ENCODE measurements at places on chromosomes 6 and 20.

DNA sequence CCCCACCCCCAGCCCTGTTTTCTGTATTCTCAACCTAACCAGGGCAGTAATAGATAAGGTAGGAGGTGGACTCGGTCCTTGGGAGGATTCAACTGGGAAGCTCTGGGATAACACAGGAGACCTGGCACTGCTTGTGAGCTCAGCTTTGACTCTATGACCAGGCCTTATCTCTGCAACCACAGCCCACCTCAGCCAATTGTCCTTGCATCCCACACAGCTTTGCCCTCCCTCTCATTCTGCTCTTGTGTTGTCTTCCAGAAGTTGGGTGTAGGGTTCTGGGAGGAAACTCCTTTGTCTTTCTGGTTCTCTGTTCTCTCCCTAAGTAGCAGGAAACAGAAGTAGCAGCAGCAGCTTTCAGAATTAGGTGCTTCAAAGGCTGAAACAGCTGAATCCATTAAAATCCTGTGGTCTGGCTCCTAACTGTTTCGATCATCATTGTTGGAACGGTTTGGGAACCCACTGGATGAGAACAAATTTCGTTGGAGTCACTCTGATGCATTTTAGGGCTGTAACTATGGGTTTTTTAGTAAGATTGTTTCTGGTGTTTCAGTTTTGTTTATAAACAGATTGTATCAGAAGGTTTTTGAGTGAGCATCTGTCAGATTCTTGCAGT, 32.4 kb upstream of the SNX9 start:
- DNase-seq = no peak

DNA sequence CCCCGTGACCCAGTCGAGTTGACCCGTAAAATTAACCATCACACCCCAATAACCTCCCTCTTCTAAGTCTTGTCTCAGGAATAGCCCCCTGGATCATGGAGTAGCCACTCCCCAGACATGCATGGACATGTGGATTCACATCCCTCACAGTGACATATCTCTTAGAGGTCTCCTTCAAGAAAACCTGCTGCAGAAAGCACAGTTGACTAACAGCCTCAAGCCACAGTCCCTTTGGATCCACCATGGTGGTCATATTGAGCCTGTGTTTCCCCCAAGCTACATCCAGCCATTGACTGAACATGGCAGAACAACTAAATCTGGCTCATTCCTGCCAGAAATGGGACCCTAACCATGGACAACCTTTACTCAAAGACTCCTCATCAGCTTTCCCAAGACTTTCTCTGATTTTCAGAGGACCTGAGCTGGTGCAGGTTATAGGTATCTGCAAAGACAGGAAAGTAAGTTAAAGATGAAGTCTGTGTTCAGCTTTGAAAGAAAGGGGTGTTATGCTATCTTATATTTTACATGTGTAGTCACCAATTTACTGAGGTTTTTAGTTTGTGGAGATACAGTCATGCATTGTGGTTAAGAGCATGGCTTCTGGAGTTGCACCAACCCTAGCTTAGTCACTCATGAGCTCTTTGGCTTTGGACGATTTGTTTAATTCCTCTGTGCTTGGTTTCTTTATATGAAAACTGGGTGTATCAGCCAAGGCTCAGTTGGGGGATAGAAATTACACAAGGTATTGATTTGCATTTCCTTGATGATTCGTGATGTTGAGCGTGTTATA, 219.1 kb downstream of the MYLK4 start:
- no peak for DNase-seq

GRCh38 chr6:79755967-79756366, 124.8 kb downstream of the SH3BGRL2 start:
- no peak for DNase-seq

DNA sequence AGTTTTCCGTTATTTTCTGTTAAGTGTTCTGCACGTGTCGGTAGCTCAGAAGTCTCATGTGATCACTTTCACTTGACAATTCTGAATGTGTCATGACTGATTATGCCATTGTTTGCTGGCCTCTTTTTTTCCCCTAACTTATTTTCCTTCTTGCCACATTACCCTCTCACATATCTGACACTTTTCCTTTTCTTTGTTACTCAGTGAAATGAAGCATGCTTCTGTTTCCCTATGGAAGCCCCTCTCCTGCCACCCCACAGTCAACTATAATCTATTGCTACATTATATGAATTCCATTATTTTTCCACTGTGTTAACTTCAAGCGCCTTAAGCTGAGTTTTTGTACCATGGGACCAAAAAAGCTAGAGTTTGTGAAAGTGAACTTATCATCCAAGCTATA, 531.6 kb upstream of the HS3ST5 start:
- DNase-seq = no peak

GRCh38 chr20:48990467-48990866, 55.6 kb upstream of the CSE1L start:
- DNase-seq = no peak
